Stimulated activated CD8-positive, alpha-beta memory T cell treated with anti-CD3 and anti-CD28 coated beads, Interleukin-15, amount 100 ng/mL, for 1 hour (primary cell): ENCODE measurements at places on chromosomes 2 and 18.

DNA sequence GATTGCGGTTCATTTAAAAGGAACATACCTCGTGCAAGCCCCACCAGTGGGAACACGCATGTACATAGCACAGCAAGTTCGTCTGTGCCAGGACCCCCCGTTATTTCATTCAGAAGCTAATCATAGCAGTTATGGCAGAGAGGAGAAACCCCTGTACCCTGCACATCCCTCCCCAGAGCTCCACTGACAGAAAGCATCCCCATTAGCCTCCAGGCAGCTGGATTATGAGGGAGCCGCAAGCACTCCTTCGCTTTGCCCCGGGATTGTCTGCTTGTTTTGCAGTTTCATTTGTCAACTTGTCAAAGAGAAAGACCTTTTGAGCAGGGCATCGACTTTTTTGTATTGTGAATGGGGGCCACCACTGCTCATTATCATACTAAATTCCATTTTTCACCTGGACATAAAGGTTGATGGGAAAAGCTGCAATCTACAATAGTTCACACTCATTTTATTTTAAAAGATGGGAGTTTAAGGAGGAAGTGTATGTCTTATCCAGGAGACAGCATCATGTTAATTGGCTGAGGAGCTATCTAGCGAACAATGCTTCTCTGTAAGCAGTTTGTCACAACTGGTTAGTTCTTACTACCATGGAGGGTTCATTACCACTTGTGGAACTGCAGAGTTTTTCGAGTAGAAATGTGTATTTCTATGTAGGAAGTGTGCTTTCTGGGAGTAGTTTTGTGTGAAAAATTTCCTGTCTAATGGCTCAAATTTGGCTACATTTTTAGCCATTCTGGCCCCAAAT, 255.3 kb downstream of the THSD7B start:
- DNase-seq, result no peak

GRCh38 chr2:144671695-144672455, 152.0 kb upstream of the ZEB2 start:
- no peak for DNase-seq

GRCh38 chr2:41741951-41742595, 305.7 kb upstream of the PKDCC start:
- DNase-seq, result no peak

DNA sequence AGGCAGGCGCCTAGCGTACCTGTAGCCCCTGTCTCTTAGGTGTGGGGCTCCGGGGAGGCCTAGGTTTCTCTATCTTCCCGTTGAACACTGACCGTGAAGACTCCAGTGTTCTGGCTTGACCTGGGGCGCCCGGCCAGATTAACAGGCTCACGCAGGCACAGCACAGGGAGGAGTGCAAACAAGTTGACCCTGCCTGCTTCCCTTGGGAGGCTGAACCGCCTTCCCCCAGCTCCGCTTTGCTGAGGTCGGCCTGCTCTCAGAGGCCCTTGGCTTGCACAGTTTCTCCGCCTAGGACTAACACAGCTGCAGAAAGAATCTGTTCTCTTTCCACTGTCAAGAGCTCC, 567 bp downstream of the PCYOX1 start:
- DNase-seq, result no peak

GRCh38 chr2:214322662-214323061, 88.2 kb upstream of the VWC2L start:
- DNase-seq, result no peak

GRCh38 chr18:28143725-28144124, 33.2 kb downstream of the CDH2 start:
- no peak for DNase-seq

GRCh38 chr18:7592305-7593071, 25.4 kb downstream of the PTPRM start:
- no peak for DNase-seq

- DNase-seq, result no peak
Observed at GRCh38 chr2:72782520-72782919, 43.3 kb downstream of the EXOC6B start.

GRCh38 chr2:69572641-69573040, 70.9 kb downstream of the AAK1 start:
- no peak for DNase-seq

- no peak for DNase-seq
Observed at GRCh38 chr18:51342815-51343214, 145.3 kb upstream of the MEX3C start.

DNA sequence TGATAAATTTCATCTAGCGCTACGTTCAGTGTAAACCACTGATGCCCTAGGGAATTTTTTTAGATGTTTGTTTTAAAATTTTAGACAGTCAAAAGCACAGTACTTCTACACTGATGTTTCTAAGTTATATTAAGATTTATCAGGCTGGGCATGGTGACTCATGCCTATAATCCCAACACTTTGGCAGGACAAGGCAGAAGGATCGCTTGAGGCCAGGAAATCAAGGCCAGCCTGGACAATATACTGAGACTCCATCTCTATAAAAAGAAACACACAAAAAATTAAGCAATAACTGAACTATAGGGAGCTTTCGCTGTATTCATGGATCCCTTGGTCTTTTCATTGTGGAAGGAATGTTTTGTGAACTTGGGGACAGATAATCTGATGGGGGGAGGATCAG, 50.6 kb upstream of the MAPRE2 start:
- no peak for DNase-seq

DNA sequence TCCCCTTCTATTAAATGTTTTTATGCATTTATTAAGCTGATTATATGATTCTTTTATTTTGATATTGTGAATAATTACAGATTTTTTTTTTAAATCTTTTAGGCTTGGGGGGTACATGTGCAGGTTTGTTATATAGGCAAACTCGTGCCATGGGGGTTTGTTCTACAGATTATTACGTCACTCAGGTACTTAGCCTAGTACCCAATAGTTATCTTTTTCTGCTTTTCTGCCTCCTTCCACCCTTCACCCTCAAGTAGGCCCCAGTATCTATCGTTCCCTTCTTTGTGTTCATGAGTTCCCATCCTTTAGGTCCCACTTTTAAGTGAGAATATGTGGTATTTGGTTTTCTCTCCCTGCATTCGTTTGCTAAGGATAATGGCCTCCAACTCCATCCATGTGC, 92.2 kb upstream of the CWC22 start:
- no peak for DNase-seq

DNA sequence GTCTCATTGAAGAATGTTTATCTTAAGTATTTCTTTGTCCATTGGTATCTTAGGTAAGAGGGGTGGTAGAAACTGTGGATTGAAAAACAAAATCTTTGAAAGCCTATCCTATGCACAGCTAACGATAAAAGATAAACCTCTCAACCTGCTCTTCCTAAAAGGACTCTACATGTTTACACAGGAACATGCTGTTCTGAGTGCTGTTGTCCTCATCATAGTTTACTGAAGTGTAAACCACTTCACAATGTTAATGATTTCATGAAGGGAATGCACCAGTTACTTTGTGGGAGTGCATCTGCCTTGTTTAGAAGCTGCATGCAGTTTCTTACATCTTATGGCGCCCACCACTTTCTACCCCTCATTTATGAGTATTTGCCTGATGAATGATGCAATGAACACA, 1.2 kb downstream of the ACMSD start:
- DNase-seq, result no peak

- no peak for DNase-seq
Observed at GRCh38 chr2:157178874-157179273, 78.6 kb upstream of the GALNT5 start.

- no peak for DNase-seq
Observed at GRCh38 chr18:66621816-66622576, 18.1 kb upstream of the CDH19 start.

- no peak for DNase-seq
Observed at GRCh38 chr2:211347328-211347727, 790.9 kb downstream of the CPS1 start.

GRCh38 chr2:15127876-15128275, 433.3 kb downstream of the NBAS start:
- DNase-seq, result no peak

DNA sequence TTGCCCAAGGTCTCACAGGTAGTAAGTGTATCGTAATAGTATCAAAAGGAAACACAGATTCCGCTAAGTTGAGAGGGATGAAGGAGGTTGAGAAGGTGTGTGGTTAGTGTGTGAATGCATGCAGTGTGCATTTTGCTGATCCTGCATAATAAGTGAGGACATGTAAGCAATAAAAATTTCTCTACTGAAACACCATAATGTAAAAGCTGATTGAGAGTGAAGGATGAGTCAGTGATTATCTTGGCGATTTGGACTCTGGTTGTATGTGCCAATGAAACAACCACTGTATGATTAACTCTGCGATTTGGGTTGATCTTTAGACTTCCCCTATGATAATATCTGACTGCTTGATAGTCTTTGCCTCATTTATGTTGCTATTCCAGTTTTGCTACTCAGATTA, 16.7 kb upstream of the ADGRF3 start:
- no peak for DNase-seq

GRCh38 chr18:45107425-45107824, 426.7 kb downstream of the SETBP1 start:
- DNase-seq, result no peak

GRCh38 chr2:5290900-5291546, 401.2 kb upstream of the SOX11 start:
- no peak for DNase-seq

DNA sequence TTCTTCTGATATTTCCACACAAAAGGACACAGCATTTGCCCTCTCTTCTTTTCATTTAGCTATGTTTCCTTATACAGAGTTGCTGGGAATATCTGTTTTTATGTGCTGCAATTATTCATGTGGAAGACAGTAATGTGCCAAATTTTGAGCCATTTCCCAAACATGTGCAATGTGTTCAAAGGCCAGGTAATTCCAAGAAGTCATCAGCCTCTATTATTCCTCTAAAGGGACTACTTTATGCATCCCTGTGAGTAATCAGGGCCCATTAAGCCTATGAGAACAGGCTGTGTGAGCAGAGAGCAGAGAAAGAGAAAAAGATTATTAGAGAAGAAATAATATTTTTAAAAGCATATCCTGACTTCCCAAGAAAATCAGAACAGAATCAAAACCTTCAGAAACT, 107.6 kb upstream of the OSR1 start:
- DNase-seq, result no peak

DNA sequence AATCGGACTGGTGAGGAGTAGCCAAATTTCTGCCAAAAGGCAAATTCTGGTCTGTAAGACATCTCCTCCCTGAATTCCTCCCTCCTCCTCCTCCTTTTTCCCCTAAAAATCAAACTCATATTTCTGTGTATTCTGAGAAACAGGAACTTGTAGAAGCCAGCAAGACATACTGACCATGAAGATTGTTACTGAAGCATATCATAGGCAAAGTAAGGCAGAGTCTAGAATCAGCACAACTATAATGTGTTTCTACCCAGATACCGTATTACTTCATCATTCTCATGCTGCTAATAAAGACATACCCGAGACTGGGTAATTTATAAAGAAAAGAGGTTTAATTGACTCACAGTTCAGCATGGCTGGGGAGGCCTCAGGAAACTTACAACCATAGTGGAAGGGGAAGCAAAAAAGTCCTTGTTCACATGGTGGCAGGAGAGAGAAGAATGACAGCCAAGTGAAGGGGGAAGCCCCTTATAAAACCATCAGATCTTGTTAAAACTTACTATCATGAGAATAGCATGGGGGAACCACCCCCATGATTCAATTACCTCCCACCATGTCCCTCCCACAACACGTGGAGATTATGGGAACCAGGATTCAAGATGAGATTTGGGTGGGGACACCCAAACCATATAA, 24.9 kb upstream of the EPC2 start:
- no peak for DNase-seq

- peak; percentile 6 for DNase-seq
Observed at GRCh38 chr2:191740016-191740419, 62.1 kb downstream of the NABP1 start.

GRCh38 chr18:36284671-36285295, 12.7 kb upstream of the FHOD3 start:
- no peak for DNase-seq

DNA sequence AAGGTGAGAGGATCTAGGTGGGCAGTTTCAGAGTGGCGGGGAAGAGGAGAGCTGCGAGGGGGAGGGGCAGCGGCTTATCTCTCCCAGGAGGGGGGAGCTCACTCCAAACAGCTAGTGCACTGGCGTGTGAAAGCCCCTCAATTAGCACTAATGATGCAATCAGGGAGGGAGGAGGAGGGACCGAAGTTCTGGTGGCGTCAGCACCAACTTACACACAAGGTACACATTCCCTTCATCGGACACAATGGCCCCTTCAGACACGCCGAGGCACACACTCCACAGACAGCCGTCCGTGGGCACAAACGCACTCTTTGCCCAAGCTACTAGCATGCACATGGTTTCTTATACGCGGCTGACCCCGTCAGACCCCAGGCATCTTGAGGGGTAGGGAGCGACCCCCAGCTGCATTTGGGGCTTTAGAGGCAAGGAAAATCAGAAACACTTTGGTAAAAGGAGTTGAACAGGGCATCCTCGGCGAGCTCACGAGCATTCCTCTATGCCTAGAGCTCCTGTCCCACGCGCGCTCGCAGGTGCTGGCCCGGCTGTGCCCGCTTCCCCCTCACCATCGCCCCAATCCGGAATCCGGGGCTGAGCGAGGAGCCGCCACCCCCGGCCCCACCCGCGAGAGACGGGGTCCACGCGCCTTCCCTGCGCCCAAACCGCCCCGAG, 868 bp upstream of the PKDCC start:
- DNase-seq, result no peak

DNA sequence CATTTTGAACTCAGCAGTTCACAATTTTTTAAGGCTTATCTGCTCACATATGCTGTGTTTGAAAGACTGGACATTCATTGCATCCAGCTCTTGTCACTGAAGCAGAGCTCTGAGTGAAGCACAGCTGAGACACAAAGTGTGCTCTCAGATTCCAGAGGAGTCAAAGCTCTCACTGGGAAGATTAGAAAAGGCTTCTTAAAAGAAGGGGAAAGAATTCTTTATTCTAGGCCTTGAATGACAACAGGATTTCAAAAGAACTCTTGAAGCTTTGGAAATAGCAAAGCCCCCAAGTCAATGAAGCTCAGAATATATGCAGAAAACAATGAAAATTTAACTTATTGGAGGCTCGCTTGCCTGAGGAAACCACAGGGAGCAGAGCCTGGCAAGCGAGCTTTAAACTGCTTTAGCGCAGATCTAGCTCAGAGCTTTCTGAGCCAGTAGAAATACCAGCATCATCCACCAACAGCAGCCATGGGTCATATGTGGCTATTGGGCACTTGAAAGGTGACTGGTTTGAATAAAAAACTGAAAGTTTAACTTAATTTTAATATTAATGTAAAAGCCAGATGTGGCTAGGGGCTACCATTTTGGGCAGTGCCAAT, 369.7 kb downstream of the OSR1 start:
- no peak for DNase-seq
